ENCODE measurements at places on chromosomes 6 and 20.

- no peak for DNase-seq
These were observed 72.4 kb upstream of the TBC1D7 start for GRCh38 chr6:13400772-13401171.

- no peak for DNase-seq
These were observed 57.4 kb upstream of the SASH1 start for GRCh38 chr6:148285205-148285604.

DNA sequence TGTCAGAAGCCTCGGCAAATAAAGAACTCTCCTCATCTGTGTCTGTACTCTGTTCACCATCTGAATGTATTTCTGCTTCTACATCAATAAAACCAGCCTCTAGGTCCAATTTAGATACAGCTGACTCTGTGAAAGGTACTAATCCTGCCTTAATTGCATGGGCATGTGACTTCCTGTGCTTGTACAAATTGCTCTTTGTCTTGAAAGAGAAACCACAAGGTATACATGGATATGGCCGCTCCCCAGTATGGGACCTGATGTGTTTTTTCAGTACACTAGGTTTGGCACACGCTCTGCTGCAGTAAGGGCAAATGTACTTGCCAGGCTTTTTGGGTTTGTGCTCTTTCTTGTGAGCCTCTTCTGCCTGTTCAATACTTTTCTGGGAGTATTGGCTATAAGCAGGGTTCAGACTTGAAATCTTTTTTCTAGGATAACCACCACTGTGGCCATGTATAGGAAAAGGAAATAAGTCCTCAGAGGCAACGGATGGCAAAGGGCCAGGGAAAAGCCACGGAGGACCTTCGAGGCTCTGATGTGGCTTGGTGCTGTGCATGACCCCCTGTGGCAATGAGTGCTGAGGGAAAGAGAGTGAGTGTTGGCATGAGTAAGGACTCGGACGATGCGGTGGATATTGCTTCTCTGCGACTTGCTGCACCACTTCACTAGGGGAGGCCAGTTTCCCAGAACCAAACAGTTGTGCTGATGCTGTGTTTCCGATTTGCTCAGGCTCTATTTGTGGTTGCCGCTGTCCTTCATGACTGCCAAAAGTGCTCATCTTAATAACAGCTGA, 170.9 kb downstream of the HIVEP2 start:
- DNase-seq = no peak

GRCh38 chr20:9352739-9353138, 161.7 kb upstream of the LAMP5 start:
- DNase-seq = no peak

DNA sequence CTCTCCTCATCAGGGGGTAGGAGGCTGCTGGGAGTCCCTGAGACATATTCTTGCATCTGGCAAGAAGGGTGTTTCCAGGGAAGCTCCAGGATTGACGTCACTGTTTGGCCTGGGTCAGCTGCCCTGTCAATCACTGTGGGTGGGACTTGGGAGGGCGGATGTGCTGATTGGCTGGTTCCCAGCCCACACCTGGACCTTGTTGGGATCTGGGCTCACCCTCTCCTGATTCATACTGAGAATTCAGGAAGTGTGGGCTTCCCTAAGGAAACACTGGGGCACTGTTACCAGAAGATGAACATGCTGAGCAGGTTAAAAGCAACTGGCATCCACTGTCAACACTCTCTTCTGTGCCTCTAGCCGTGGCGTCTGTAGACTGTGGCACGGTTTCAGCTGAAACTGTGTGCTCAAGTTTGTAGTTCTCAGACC, 36.5 kb downstream of the CDH26 start:
- no peak for DNase-seq

All from hematopoietic multipotent progenitor cell treated with erythropoietin and hydrocortisone succinate and interleukin-3 and kit ligand, for 17 days (in vitro differentiated cells).